ENCODE measurements at places on chromosomes 7 and 10.

GRCh38 chr7:74441801-74442200 is 11.9 kb upstream of the GTF2IRD1 start:
- peak; percentile 21 for DNase-seq

- DNase-seq = no peak
These were observed 31.8 kb downstream of the ARHGAP22 start for GRCh38 chr10:48573045-48573444.

GRCh38 chr10:72285972-72286521 is 12.3 kb downstream of the DDIT4 start:
- no peak for DNase-seq

GRCh38 chr7:146370171-146370570 is 253.6 kb downstream of the CNTNAP2 start:
- no peak for DNase-seq

DNA sequence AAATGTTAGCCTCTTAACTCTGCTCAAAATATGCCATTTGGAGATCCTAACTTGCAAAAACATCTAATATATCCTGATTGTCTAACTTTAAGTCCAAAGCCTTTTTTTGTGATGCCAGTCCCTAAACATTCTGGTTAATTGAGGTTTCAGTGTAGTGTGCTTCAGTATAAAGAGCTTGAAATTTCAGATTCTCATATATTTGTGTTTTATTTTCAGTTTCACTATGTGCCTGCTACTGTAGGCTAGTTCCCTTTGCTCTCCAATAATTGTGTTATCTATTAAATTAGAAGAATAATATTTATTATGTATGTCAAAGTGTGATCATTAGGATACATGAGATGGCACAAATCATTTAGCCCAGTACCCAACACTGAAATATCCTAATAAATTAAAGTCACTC is 1361.2 kb downstream of the XPNPEP1 start:
- no peak for DNase-seq

- no peak for DNase-seq
These were observed 49.0 kb downstream of the ALOX5 start for GRCh38 chr10:45422866-45423659.

- DNase-seq = no peak
These were observed 164.4 kb upstream of the NAMPT start for GRCh38 chr7:106448992-106449859.

- peak; percentile 45 for DNase-seq
These were observed 84.1 kb downstream of the FOXL3 start for GRCh38 chr7:373818-374705.

DNA sequence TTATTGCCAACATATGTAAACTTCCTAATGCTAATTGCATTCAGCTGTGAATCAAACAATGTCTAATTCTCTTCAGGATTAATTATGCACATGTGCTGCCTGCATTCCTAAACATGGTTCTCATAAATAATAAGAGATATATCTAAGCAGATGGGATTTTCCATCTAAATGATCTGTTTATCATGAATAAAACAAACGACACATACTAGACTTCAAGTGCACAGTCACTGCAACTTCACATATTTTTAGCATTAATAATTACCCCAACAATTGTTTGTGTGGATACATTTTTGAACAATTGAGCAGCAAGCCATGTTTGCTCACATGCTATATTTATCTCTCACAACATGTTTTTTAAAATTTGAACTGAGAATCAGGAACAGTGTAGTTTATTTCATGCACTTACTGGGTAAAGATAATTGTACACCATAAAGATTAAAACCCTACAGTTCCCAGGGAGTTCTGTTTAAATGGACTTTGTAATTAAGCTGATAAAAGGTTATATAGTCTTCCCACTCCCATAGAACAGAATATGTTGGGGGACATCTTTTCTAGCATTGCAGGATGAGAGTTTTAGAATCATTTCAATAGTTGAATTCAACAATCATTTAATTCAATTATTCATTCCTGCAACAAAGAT is 378.5 kb downstream of the MDFIC start:
- no peak for DNase-seq

DNA sequence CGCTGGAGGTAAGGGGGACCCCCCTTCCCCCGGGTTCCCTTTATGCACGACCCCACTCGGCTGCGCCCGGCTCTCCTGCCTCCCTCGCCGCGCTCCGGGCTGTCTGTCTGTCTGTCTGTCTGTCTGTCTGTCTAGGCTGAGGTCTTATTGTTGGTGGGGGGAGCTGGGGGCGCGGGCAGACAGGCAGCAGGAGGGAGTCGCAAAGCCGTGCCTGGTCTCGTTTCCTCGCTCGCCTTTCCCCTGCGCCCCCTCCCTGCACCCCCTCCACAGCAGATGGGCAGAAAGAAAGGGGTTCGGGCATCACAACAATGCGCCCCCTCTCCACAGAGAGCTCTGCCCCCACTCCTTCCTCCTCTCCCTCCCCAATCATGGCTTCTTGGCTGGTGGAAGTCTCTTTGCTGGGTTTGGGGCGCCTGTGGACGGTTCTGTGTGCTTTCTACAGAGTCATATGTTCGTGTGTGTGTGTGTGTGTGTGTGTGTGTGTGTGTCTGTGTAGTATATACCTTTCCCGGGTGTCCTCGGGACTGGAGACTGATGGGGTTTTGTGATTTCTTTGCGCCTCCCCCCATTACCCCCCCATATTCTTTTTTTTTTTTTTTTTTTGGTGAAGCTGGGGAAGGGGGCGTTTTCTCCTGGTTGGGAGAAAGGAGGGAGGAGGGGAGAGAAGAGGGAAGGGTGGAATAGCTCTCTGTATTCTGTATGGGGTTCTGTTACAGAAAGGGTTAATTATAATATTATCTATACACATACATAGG is 1.9 kb downstream of the AUTS2 start:
- peak; percentile 10 for DNase-seq
